OCI-M1 (cell line): ENCODE measurements at places on chromosomes 5 and 9.

GRCh38 chr5:157479612-157480510, 19.8 kb downstream of the NIPAL4 start:
- DNase-seq, result no peak

DNA sequence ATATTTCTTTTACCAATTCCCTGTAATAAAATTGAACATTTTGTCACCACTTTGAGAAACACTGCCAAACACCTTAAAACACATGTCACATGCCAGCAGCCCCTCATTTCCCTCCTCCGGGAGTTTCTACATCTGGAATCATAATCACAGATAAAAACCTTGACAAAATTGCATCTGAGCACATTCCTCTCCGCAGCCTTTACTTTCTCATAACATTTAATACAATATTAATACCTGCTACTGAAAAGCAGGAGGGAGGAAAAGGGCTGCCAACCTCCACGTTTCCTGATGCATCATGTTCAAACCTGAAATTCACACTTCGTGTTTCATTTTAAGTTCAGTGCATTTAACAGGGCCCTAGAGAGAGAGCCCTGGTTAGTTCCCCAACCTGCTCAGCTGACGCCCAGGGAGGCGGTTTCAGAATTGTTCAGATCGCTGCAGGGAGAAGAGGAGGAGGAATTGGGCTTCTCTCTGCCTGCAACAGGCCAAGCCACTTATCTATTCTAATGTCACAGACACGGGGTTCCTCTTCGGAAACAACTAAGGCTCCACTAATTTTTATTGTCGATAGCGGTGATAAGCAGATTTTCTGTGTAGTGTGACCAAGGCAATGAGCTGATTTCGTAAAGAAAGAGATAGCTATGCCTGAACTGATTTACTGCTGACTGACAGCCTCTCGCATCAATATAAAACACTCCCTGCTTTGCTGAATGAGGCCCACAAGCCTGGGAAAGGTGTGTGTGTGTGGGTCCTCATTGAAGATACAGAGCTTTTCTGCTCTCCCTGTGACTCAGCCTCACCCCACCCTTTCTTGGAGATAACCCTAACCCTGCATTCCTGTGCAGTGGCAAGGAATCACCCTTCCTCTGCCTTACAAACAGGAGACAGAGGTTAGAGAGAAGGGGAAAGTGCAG, 4.9 kb upstream of the LHX2 start:
- DNase-seq, result peak; percentile 47

DNA sequence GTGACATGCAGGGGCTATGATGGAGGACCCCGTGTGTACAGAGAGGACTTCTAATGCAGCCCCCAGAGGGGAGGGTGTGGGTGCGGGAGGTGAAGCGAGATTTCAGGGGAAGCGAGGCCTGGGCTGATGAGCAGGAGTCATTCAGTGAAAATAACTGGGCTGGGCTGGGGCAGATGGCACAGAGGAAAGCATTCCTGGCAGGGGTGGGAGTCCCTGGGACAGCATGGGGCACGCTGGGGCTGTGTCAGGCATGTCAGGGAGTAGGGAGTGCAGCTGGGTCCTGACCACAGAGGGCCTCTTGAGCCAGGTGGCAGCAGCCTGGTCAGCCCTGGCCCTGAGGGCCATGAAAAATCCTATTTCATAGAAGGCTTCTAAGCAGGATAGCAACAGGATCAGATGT, 36.6 kb downstream of the COL15A1 start:
- DNase-seq, result no peak

- peak; percentile 44 for DNase-seq
Measured at GRCh38 chr5:154446195-154447088, 645 bp downstream of the SAP30L start.

GRCh38 chr5:159212657-159213462, 3.5 kb upstream of the RNF145 start:
- peak; percentile 87 for DNase-seq

- DNase-seq, result peak; percentile 41
Measured at GRCh38 chr5:68533051-68533450, 317.5 kb downstream of the PIK3R1 start.

DNA sequence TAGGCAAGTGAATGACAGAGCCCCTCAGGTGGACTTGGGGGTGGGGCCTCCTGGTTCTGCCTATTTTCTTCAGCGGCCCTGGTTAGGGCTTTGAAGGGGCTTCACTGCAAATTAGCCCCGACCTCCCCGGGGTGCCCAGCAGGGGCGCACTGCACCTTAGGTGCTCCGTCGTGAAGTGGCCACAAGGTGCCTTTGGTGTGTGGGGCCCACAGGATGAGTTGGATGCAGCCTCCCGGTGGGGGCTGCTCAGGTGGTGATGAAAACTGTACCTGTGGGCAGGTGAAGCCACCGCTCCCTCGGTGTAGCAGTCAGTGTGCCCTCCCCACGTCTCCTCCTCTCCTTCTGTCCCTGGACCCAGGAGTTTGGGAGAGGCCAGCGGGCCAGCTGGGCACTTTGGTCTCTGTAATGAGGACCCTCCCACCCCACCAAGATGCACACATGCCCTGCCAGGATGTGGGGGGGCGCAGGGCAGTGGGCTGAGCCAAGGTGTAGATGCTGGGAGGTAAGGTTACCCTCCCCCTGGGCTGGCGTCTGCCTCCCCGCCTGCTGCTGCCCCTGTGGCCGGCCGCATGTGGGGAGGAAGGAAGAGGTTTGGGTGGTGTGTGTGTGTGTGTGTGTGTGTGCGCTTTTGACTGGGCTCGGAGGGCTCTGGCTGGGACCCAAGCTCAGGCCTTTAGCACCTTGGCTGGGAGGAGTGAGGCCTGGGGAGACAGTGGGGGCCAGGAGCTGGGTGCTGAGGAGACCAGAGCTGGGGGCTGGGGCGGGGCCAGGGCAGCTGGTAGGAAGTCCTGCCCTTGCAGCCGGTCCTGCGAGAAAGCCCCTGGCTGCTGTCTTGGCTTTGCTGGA, 55.6 kb downstream of the RXRA start:
- peak; percentile 1 for DNase-seq

DNA sequence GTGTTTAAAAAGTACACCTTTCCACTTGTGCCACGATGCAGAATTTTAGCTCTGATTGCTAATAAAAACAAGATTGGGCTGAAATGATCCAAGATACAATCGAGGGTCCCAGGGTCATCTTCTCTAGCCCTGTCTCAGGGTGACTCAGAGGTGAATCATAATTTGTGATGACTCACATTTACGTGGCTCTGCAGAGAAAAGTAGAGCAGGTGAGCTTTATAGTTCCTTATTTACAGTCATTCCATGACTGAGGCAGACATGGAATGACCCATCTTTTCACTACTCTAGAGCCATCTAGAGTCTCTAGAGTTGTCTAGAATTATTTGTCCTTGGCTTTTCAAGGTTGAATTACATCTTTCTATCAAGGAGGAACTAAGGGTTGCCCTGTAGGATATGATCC, 155.2 kb downstream of the GAS1 start:
- no peak for DNase-seq

GRCh38 chr5:320524-321229, 837 bp upstream of the AHRR start:
- DNase-seq, result no peak

DNA sequence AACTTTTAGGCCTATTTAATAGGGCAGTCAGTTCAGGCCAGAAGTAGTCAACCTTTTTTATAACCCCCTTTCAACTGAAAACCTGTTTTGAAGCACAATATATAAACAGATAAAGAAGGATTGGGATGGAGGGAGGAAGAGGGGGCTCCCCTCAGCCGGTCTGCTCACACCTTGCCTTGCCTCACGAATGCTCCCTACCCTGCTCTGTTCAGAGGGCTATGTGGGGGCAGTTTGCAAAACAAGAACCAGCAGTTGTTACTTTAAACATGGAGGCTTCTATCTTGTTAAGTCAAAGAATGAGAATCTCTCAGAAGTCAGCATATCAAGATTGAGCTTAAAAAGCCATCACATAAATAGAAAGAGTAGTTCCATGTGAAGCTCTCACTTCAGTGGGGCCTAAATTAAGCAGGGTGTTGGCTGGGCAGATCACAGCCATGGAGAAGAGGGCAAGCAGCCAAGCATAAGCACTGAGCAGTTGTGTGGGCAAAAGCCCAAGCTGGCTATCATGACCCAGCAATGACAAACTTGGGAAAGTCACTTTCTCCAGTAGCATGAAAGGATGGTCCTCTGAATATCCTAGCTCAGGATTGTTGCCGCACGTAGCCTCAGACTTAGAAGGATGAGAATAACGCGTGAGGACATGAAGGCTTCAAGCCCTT, 70.6 kb downstream of the ALDH1A1 start:
- DNase-seq, result no peak

DNA sequence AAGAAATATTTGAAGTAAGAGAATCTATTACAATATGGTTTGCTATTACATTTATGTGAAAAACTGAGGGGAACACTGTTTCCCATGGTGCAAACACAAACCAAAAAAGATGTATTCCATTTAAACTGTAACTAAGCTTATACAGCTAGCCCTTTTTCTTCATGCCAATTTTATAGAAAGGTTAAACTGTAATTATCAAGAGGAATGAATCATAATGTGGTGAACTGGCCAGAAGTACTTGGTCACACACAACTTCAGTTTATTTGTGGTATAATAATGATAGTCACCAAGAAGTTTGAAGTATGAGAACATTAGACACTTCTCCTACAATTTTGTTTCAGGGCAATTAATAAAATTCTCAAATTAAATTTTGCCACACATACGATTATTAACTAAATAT, 177.9 kb downstream of the XRCC4 start:
- DNase-seq, result no peak

- peak; percentile 63 for DNase-seq
Measured at GRCh38 chr5:154444556-154445421, 1.0 kb upstream of the SAP30L start.

DNA sequence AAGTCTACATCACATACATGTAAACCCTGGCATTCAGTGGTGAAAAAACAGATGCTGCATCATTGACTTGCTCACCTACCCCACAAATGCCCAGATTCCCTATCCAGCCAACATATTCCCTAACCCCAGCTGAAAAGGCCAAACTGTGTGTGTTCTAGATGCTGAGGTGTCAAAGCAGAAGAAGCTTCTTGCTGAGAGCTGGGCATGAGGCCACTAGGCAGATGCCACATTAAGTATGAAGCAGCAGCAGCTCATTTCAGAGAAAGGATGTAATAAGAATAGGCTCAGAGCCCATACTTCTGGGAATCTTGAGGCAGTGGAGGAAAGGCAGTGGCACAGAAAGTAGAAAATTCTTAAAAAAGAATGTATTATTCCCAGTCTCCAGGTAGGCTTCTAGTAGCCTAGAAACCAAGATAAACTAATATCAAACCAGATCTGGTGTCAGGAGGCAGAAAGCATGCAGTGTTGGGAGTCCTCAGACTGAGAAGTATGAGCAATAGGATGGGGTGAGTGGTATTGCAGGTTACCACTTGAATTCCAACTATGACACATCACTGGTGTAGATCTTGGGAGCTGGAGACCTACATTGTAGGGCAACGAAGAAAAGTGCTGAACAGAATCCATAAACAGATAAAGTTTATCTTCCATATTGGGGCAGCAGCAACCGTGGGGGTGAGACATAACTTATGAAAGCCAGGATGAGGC, 71.9 kb upstream of the GRHPR start:
- no peak for DNase-seq

- no peak for DNase-seq
Measured at GRCh38 chr9:77020413-77021290, 1.2 kb downstream of the FOXB2 start.

DNA sequence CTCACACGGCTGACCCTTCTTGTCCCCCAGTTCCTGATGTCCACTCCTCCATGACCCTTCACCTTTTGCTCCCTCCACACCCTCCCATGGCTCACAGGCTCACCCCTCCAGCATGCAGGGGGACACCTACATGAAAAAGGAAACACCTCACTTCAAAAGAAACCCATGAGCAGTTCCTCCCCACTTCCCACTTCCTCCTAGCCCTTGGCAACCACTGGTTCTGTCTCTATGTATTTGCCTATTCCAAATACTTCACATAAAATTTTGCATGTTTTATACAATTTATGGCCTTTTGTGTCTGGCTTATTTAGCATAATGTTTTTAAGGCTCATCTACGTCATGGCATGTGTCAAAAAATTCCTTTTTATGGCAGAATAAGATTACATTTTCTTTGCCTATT, 100.2 kb upstream of the S1PR3 start:
- DNase-seq, result no peak
